ENCODE measurements at places on chromosomes 2 and 18.

DNA sequence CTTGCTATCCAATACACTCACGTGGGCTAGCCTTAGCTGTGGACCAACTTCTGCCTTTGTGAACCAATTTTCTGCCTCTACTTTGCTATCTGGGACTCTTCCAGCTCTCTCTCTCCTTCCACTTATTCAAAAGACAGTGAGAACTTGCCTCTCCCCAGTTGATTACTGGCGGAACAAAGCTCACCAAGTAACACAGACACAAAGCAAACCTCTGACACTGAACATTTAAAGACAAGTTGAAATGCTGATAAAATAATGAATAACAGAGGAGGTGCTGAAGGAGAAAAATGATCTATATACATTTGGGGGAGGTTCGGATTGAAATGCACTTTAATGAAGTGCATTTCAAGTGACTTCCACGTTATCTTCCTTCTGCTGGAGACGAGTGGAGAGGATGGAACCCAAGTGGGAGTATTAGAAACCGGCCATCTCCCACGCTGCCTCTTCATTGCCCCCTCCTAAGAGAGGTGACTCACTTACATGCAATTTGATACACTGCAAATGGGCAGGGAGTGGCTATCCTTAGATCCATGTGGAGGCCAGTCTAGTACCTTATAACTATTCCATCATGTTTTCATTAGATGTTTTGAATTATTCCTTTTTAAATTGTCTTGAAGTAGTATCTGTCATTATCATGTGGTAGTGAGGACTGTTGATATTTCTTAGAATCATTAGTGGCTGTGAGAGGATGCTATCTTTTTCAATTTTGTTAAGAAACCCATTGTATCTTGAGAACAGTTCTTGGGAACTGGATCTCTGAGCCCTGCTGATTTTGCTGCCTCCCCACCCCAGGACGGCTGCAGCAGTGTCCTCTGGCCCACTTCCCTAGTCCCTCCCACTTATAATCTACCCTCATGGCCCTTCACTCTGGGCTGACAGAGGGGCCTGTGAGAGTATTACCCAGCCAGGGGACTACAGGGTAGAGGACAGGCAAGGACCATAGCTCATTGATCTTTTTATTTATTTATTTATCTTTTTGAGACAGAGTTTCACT, 6.0 kb upstream of the GLI2 start:
- no peak for DNase-seq

DNA sequence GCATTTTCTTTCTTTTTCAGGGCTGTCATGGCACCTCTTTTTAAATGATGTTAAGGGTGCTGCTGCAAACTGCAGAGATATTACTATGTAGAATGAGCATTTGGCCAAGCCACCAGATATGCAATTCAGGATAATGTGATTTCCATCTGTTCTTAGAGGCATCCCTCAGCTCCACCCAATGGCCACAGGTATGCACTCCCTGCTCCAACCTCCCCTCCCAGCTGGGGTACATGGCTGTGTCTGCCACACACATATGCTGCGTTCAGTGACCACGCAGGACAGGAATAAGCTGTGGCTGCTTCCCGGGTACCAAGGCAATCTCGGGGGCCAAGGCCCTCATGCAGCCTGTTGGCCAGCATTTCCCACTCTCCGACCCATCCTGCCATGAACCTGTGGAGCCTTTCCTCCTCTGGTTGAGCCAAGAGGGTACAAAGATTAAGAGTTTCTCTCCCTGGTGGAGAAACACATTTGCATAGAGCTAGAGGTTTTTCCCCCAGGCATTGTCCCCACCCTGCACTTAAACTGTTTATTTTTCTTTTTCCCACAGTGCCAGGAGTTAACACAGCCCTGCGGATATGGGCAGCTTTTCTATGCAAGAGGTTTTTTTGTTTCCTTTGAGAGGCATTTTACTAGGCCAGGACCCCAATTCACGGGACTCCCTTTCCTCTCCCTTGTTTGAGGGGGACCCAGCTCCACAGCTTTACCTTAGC, 147.0 kb downstream of the GCA start:
- DNase-seq, result no peak

DNA sequence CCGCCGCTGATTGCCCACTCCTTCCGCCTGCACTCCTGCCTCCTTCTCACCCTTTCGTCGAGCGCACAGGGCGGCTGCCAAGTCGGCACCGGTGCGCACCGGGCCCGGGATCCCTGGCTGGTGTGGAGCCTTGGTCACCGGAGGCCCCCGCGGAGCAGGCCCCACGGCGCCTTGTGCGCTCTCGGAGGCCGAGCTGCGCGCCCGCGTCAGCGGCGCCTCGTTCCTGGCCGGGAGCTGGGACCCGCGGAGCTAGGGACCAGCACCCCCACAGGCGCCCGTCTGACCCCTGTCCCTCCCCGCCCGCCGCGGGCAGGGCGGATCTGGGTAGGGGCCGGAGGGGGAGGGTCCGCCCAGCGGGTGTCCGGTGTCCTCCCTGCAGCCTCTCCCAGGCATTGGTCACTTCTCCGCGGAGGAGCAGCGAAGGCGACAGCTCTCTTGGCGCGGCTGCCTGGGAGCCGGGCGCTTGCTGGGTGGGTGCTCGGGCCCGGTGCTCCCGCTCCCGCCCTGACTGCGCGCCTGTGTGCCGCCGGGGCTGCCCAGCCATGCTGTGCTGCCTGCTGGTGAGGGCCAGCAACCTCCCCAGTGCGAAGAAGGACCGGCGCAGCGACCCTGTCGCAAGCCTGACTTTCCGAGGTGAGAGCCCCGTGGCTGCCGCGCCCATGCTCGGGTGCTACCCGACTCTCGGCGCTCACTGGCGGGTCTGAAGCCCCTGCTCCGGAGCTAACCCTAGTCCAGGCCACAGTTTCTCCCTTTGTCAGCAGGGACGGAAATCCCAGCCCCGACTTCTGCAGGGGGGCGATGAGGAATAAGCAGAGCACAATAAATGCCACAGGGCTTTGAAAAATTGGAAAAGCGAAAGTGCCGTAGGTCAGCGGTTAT, 13.2 kb downstream of the DYSF start:
- peak; percentile 54 for DNase-seq

GRCh38 chr2:191791953-191792560, 54.8 kb downstream of the CAVIN2 start:
- DNase-seq, result no peak

DNA sequence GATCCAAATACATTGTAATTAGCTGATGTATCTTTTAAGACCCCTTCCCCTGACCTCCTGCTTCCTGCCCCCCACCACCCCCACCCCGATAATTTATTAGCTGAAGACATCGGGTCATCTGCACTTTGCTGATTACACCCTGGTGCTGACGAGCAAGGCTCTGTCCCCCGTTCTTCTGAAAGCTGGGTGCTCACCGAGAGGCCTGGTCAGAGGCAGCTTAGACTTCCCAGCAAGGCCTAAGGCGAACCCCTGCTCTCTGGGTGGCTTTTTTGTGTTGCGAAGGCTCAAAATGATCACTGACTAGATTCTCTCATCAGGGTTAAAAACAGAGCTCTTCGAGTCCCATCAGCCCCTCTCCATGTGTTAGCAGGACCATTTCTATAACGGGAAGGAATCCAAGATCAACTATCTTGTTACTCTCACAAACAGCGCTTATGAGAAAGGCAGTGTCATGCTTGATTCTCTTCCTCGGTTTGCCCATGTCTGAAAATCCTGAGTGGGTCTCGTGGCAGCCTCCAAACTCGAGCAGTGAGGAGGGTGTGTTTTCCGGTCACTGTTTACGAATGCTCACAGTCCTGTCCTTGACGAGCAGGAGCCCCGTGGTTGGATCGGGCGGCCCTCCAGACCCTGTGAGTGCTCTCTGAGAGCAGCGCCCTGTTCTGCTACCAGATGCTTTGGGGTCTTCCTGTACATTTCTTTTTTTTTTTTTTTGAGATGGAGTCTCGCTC, 201.6 kb downstream of the HDAC4 start:
- peak; percentile 68 for DNase-seq

- DNase-seq, result peak; percentile 26
Measured at GRCh38 chr2:84879584-84880394, 1.1 kb downstream of the TRABD2A start.

GRCh38 chr2:178825183-178825582, 18.0 kb upstream of the TTN start:
- no peak for DNase-seq

DNA sequence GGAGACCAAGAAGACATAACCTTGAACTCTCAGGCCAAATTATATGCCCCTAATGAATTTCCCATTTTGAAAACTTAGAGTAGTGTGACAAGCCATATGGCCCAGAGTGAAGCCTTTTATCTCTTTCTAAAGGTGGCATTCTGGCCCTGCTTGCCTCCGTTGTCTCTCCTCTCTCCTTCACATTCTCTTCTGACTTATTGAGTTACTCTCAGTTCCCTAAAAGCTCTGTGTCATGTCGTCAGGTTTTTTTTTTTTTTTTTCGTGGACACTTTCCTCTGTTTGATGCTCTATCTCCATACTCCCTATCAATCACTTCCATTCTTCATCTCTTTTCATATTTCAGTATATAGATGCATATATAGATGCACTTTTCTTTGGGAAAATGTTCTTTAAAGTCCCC, 128.1 kb upstream of the RPRM start:
- no peak for DNase-seq

DNA sequence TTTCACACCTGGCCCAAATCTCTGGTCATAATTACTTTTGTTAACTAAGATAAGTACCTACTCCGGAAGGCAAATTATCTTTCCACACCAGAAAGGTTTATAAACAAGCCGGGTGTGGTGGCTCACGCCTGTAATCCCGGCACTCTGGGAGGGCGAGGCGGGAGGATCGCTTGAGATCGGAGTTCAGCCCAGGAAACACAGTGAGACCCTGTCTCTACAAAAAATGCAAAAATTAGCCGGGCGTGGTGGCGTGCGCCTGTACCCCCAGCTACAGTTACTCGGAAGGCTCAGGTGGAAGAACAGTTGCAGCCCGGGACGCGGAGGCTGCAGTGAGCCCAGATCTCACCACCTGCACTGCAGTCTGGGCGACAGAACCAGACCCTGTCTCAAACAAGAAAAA, 2.1 kb downstream of the PUM2 start:
- no peak for DNase-seq

DNA sequence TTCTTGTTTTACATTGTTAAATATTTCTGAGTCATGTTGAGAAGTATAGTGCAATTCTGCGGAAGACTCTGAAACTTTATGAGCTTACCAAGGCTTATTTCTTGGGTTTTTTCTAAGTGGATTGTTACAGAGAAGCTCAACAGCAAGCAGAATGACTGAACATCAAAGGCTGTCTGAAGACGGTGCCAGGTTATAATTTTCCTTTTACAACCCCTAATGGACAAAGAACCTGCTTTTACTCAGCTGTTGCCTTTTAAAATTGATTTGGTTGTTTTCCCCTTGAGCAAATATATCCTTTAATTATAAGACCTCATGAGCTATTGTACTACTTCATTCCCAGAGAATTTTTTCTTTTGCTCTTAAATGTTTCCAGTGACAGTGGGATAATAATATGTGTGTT, 41.6 kb downstream of the LAMA3 start:
- DNase-seq, result no peak

DNA sequence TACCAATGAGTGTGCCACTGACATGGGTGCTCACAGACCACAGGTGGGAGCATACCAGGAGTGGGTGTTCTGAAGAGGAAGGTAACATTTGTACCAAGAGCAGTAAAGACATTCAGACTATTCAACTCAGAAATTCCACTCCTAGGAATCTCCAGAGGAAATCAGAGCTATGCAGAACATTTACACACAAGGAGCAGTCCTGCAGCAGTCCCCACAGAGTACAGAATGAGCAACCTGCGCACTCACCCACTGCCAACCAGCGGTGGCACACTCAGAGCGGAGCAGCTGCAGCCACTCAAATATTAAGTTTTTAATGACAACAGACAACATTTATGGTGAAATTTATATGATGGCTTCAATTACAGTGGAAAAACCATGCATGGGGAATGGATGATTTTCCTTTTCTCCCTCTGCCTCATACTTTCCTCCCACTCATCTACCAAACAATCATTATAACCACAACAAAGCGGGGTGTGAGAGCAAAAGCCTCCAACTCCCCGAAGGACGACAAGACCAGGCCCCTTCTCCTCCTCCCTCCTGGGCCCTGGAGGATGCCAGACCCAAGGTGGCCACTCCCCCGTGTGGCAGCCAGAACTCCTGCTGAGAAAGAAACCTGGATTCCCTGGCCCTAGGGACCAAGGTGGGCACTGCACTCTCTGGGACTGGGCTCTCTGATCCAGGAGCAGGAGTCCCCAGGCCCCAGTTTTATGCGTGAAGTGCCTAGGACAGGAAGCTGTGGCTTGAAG, 5.4 kb downstream of the HS6ST1 start:
- DNase-seq, result no peak

- no peak for DNase-seq
Measured at GRCh38 chr2:96535331-96535730, 1.2 kb upstream of the ARID5A start.

DNA sequence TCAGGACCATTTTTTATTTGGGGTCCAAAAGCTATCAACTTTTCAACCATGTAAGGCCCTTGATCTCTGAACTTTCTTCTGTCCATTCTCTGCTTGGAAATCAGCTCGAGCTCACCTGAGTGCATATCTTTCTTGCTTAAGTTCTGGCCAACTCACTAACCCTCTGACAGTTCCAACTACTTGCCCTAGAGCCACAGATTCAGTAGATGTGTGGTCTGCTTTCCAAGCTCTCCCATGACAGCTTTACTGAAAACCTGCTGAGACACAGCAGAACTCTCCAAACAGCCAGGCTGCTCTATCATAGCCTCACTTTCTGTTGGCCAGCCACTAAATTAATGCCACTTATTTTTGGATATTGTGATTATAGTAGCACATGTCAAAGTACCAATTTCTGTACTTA, 21.2 kb upstream of the IKZF2 start:
- no peak for DNase-seq

GRCh38 chr2:238820916-238821315, 27.0 kb upstream of the TWIST2 start:
- no peak for DNase-seq

- DNase-seq, result peak; percentile 2
Measured at GRCh38 chr18:955384-956066, 50.9 kb downstream of the ADCYAP1 start.

DNA sequence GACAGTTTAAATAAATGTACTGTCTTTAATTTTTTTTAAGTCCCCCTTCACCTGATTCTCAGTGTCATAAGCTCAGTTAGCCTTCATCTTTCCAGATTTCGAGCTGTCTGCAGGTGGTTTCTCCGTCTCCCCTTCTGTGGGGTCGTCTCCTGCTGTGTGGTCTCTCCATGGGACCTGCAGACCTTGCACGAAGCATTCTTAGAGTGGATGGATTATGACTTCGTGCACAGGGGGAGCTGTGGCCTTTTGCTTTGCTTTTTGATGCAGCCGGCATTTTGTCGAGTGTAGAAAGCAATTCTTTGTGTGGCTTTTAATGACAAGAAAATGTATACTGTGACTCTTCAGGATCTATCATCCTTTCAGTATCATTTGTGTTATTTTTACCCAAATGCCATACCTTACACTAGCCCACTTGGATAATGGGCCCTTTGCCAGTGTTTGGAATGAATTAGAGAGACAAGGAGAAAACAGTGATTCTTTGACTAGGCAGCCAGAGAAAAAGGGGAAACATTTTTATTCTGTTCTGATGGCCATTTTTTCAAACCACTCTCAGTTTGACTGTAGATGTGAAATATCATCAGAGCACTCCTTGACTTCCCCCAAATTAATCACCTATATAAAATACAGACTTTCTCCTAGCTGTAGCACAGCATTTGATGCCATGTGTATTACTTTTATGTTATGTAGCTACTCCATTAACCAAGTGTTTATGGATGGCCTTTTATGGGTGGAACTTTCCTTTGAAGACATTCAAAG, 54.3 kb downstream of the ITGA6 start:
- DNase-seq, result no peak

- DNase-seq, result peak; percentile 79
Measured at GRCh38 chr2:23505984-23506380, 121.0 kb downstream of the KLHL29 start.

All from lung (tissue), 17 donors.